ENCODE measurements at places on chromosomes 6 and 20.

GRCh38 chr20:17747431-17747846, 47.7 kb downstream of the BANF2 start:
- peak; percentile 4 for DNase-seq

DNA sequence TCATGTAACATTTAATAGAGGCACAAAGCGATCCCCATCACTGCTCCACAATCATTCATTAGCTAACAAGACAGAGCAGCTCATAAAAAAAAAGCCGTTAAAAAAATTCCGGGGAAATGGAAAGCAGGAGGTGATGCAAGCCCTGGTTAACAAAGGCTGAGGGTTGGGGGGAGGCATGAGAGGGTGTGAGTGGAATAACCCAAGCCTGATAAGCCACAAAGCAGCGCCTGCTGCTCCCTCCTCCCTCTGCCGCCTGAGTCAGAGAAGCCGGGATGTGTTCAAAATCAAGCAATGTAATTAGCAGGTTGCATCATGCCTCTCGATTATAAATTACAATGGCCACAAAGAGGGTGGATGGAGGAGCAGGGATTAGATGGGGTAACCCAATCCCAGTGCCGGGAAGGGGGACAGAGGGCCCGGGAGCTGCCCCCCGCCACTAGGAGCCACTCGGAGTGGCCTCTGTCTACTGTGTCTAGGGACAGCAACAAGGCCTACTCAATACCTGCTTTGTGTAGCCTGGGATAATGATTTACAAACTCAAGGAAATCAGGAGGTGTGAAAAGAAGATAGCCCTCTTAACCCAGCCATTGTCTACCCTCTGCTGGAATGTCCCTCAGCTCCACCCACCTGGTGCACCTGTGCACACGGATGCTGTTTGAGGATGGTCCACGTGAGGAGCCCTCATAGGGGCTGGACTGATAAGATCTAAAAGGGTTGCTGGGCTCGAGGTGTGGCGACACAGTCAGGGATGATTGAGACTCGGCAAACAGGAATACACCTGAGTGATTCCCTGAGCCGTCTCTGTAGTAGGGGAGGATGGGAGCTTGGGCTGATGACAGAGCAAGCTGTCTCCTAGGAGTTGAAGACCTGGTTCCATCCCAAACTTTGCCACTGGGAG, 156.9 kb downstream of the VEGFA start:
- peak; percentile 89 for DNase-seq

- DNase-seq = peak; percentile 70
Observed at GRCh38 chr20:22106308-22106938, 401.0 kb downstream of the PAX1 start.

- peak; percentile 97 for DNase-seq
Observed at GRCh38 chr6:33788694-33789549, at the start of gene LEMD2. Gene LEMD2 (minus strand): TSS chr6:33789130. CDS start chr6:33789116, 14 bp downstream.

GRCh38 chr6:159606786-159607185, 86.3 kb downstream of the SOD2 start:
- DNase-seq = no peak

All from eye (tissue), 1 donor.